ENCODE measurements at places on chromosomes 13 and 19. TPM values are rescaled to one million over a fixed set of nuclear protein-coding genes. Genes with fewer than 3 reads are reported as not detected.

The PSG5 gene
- not detected for total RNA-seq

The SMIM7 gene
- 43.3 TPM for total RNA-seq

The LILRB3 gene
- total RNA-seq, result 4.7 TPM

The LEUTX gene
- not detected for total RNA-seq

The ZSCAN4 gene
- not detected for total RNA-seq

The FCHO1 gene
- total RNA-seq, result 1.3 TPM

The KLK5 gene
- total RNA-seq, result not detected

The VSTM1 gene
- not detected for total RNA-seq

The EFNA2 gene
- not detected for total RNA-seq

The ZBTB32 gene
- total RNA-seq, result not detected

The STARD13 gene
- total RNA-seq, result 34.2 TPM

The PCP2 gene
- not detected for total RNA-seq

The SIGLECL1 gene
- not detected for total RNA-seq

The GJA3 gene
- total RNA-seq, result 11.0 TPM

The NOVA2 gene
- 3.8 TPM for total RNA-seq

The KIR3DL3 gene
- not detected for total RNA-seq

The ZNF358 gene
- total RNA-seq, result 120 TPM

The OR7D2 gene
- total RNA-seq, result not detected

The CNN1 gene
- total RNA-seq, result 246 TPM

The EDDM13 gene
- total RNA-seq, result not detected

The KLF2 gene
- 53.3 TPM for total RNA-seq

The TRAPPC5 gene
- 121 TPM for total RNA-seq

The RANBP3 gene
- total RNA-seq, result 65.4 TPM

The NANOS2 gene
- not detected for total RNA-seq

The SLC7A9 gene
- total RNA-seq, result not detected

The MISP3 gene
- total RNA-seq, result 6.4 TPM

The PEG3 gene
- 17.0 TPM for total RNA-seq

The PSMD8 gene
- 274 TPM for total RNA-seq

The SBK2 gene
- 210 TPM for total RNA-seq

The KLC3 gene
- total RNA-seq, result not detected

The GTF2F1 gene
- total RNA-seq, result 31.3 TPM

The CCDC9 gene
- 18.1 TPM for total RNA-seq

The CYP2A6 gene
- not detected for total RNA-seq

The CBY2 gene
- not detected for total RNA-seq

The ZNF578 gene
- total RNA-seq, result 3.3 TPM

The IGSF23 gene
- not detected for total RNA-seq
